ENCODE measurements at places on chromosomes 5 and 9. TPM values are rescaled to one million over a fixed set of nuclear protein-coding genes. Genes with fewer than 3 reads are reported as not detected.

- peak; percentile 83 for DNase-seq
Measured at GRCh38 chr5:120152472-120152871, 311.6 kb upstream of the PRR16 start.

DNA sequence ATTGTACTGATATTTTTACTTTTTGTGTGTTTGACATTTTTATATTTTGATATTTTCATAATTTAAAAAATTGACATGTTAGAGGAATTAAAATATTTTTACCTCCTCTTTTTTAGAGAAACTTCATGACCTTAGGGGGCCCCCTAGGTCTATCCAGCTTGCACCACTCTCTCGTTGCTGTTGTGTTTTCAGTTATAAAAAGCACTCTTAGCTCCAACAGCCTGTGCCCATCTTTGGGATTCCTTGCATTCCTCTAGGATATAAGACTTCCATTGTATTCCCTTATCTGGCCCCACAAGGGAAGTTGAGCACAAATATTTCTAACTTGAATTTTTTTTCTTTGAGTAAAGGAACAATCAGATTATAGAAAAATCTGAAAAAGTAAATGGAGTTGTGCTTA is 245.3 kb downstream of the SH3GL2 start:
- DNase-seq, result no peak

DNA sequence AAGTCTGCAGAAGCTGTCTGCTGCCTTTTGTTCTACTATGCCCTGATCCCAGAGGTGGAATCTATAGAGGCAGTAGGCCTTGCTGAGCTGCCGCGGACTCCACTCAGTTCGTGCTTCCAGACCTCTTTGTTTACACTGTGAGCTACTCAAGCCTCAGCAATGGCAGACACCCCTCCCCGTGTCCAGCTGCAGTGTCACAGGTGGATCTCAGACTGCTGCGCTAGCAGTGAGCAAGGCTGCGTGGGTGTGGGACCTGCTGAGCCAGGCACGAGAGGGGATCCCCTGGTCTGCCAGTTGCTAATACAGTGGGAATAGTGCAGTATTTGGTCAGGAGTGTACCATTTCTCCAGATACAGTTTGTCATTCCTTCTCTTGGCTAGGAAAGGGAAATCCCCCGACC is 99.6 kb downstream of the SLCO4C1 start:
- no peak for DNase-seq

Gene ELOVL7
- total RNA-seq, result under 0.01 TPM

DNA sequence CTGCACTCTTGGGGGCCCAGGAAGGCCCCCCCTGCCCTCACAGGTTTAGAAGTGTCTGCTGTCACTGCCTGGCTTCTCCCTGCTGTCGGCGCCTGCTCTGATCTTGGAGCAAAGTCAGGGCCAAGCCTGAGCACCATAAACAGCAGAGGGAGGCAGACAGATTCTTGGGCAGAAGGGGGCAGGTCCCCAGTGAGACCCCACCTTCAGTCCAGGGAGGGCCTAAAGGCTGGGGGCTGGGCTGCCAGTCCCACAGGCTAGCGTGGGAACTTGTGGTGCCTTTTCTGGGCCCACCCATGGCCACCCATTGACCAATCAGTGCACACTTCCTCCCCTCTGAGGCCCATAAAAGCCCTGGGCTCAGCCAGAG is 124.0 kb downstream of the OLFM1 start:
- no peak for DNase-seq

- no peak for DNase-seq
Measured at GRCh38 chr9:134349936-134350335, 23.7 kb downstream of the RXRA start.

Gene PCDHGA6
- total RNA-seq, result 1.7 TPM

- no peak for DNase-seq
Measured at GRCh38 chr5:40360685-40361084, 319.0 kb upstream of the PTGER4 start.

Gene C9orf50
- not detected for total RNA-seq

DNA sequence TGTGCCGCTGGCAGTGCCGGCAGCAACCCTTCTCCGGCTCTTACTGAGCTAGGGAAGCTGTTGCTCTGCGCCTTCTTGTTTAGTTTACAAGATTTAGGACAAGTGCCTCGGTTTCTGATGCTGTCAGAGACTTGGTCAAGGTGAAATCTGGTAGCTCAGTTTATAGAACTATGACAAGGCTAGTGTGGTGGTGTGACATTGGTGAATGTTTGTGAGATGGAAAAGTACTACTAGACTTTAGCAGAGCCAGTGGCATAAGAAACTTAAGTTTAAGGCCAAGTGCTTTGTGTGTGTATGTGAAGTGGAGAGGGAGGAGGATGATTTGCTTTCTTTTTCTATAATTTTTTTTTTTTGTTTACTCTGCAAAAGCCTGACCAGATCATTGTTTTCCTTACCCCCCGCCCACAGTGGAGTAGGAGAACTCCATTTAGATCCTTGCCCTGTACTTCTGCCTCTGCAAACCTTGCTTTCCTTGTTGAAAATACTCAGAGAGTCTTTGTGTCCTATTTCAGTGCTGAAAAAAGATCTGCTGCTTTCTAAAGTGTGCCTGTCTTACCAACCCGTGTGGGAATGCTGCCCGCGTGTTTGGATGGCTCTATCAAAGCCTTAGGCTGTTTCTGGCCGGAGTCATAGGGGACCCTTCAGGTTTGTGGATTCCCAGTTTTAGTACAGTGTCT is 75.9 kb downstream of the TRIO start:
- DNase-seq, result no peak

- no peak for DNase-seq
Measured at GRCh38 chr5:88702332-88702731, 180.7 kb downstream of the MEF2C start.

Gene SEMA5A
- total RNA-seq, result 0.44 TPM

Gene SLC23A1
- total RNA-seq, result not detected

DNA sequence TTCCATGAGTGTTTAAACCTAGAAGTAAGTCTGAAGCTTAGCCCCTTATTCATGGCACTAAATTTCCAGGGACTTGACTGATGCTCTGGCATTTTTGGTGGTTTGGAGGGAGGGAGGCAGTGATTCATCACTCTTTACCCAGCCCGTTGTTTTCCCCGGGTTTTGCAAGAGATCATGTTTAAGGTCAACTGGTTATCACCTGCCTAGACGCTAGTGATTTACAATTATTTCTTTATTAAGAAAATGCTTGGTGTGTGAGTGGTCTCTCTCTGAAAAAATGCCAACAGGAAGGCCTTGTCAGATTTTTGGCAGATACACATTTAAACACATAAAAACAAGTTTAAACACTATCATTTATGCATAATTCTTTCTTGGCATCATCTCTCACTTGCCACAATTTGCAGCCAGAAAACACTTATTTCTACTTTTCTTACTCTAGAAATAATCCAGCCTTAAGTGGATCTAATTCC is 737.9 kb upstream of the ZNF608 start:
- peak; percentile 78 for DNase-seq

- DNase-seq, result no peak
Measured at GRCh38 chr5:68499987-68500386, 284.4 kb downstream of the PIK3R1 start.

Gene CBY3
- not detected for total RNA-seq

GRCh38 chr5:127296321-127296720 is 5.7 kb downstream of the MEGF10 start:
- DNase-seq, result peak; percentile 38

DNA sequence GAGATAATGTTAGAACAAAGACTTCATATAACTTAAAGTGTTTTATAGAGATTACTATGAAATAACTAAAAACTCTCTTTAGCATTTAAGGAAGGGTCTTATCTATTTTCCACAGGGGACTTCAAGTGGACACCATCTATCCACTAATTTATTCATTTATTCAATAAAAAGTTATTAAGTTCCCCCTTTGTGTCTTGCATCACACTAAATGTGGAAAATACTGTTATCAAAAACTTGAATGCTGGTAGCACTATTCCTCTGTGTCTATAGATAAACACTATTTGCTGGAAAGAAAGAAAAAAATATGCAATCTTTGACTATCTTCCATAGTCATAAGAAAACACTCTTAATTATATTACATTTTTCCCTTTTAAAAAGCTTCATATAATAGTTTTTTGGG is 20.1 kb upstream of the ZNF622 start:
- no peak for DNase-seq

- no peak for DNase-seq
Measured at GRCh38 chr5:171275841-171276544, 33.1 kb upstream of the TLX3 start.

- DNase-seq, result no peak
Measured at GRCh38 chr5:129909225-129909624, 5.0 kb downstream of the CHSY3 start.

Gene HSD17B3
- not detected for total RNA-seq

Gene BARX1
- total RNA-seq, result not detected

- DNase-seq, result no peak
Measured at GRCh38 chr9:16315720-16316119, 554.8 kb downstream of the BNC2 start.

Gene PCDHA1
- under 0.01 TPM for total RNA-seq

Gene TMC1
- total RNA-seq, result 0.22 TPM

- DNase-seq, result no peak
Measured at GRCh38 chr9:86337469-86338108, 16.6 kb downstream of the TUT7 start.

Gene IGFBPL1
- under 0.01 TPM for total RNA-seq

- peak; percentile 37 for DNase-seq
Measured at GRCh38 chr5:68369457-68370125, 154.0 kb downstream of the PIK3R1 start.

Gene CTXN3
- not detected for total RNA-seq

DNA sequence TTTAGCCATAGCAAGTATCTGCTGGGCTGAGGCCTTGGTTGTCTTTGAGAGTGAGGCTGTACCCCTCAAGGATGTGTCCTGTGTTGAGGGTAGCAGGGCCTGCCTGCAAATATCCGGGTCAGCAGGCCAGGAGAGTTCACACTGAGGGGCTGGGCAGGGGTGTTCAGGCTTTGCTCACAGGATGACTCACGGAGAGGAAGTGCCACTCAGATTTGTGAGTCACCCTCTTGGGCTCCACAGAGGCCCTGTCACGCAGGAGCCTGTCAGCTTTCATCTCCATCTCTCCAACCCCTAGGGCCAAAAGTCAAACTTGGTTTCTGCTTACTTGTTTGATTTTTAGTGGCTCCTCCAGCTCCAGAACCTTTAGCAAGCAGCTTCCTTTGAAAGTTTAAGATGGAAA is 211.5 kb downstream of the SEC61B start:
- peak; percentile 95 for DNase-seq

Gene STC2
- 36.3 TPM for total RNA-seq

Gene PCDHGA10
- total RNA-seq, result 2.6 TPM

GRCh38 chr5:9775339-9775738 is 145.2 kb upstream of the TAS2R1 start:
- DNase-seq, result no peak

- DNase-seq, result no peak
Measured at GRCh38 chr9:95725045-95725444, 150.4 kb upstream of the ERCC6L2 start.

DNA sequence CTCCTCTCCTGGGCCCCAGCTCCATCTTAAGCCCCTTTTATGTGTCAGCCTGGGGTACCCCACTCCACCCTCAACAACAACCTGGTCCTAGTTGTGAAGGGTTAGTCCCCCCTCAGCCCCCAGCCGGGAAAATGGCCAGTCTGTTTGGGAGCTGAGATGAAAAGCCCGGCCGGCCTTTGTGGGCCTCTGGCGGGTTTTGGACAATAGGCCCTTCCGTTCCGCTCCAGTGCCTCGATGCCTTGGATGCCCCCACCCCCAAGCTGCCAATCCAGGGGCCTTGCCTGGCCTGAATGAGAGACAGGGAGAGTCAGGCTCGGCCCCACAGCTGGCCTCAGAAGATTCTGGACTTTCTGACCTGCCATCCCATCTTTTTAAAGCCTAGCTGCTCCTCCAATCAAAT is 9.2 kb downstream of the CNTFR start:
- no peak for DNase-seq

Gene NTNG2
- 0.40 TPM for total RNA-seq

GRCh38 chr9:130640681-130641080 is 23.7 kb upstream of the PRDM12 start:
- no peak for DNase-seq

- DNase-seq, result no peak
Measured at GRCh38 chr5:130981663-130982062, 183.4 kb downstream of the HINT1 start.

DNA sequence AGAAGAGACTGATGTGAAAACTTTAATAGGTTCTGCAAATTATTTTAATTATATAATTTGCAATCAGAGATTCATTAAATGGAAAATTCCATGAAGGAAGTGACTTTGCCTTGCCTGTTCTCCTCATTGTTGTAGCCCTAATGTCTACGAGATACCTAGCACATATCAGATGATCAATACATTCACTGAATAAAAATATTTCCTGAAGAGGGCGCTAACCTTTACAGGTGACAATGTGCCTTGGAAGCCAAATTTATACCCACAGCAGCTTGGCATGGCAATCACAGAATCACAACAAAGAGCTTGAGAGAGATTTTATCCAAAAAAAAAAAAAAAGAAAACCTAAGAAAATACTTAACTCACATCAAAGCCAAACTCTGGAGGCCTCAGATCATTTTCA is 17.4 kb downstream of the HAUS6 start:
- peak; percentile 6 for DNase-seq

GRCh38 chr5:159456722-159457465 is 126.6 kb upstream of the IL12B start:
- DNase-seq, result no peak

Gene SOHLH1
- total RNA-seq, result not detected

Gene SLC36A3
- total RNA-seq, result not detected

DNA sequence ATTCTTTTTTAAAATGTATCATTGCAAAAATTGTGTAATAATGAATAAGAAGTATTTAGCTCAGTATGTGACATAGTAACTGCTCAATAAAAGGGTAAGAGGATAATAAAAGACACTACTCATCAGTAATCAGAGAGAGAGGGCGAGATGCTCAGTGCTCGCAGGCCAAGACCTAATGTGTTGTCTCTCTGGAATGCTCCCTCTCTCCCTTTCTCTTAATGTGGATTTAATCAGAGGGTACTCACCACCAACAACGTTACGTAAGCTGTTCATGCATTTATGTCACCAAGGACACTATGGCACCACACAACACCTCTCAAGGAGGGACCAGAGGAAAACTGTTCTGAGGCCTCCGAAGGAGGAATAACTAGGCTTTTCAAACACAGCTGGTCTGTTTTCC is 42.5 kb downstream of the WHRN start:
- no peak for DNase-seq

GRCh38 chr5:144205141-144205551 is 34.5 kb downstream of the KCTD16 start:
- peak; percentile 54 for DNase-seq

- no peak for DNase-seq
Measured at GRCh38 chr9:137606734-137607138, 1.2 kb downstream of the ARRDC1 start.

- no peak for DNase-seq
Measured at GRCh38 chr9:18438951-18439350, 35.0 kb upstream of the ADAMTSL1 start.

All from lung microvascular endothelial cell (primary cell).